ENCODE measurements at places on chromosomes 6 and 20.

DNA sequence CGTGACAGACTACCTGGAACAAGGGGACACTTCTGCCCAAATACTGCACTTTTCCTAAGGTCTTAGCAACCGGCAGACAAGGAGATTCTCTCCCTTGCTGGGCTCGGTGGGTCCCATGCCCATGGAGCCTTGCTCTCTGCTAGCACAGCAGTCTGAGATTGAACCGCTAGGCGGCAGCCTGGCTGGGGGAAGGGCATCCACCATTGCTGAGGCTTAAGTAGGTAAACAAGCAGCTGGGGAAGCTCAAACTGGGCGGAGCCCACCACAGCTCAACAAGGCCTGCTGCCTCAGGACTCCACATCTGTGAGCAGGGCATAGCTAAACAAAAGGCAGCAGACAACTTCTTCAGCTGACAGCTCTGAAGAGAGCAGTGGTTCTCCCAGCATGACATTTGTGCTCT is 87.8 kb upstream of the ASCC3 start:
- no peak for DNase-seq

GRCh38 chr6:41780551-41781365 is at the start of gene PRICKLE4:
Gene PRICKLE4 (plus strand): TSS chr6:41780782. CDS start chr6:41783474, 2,692 bp downstream.
- DNase-seq, result no peak

DNA sequence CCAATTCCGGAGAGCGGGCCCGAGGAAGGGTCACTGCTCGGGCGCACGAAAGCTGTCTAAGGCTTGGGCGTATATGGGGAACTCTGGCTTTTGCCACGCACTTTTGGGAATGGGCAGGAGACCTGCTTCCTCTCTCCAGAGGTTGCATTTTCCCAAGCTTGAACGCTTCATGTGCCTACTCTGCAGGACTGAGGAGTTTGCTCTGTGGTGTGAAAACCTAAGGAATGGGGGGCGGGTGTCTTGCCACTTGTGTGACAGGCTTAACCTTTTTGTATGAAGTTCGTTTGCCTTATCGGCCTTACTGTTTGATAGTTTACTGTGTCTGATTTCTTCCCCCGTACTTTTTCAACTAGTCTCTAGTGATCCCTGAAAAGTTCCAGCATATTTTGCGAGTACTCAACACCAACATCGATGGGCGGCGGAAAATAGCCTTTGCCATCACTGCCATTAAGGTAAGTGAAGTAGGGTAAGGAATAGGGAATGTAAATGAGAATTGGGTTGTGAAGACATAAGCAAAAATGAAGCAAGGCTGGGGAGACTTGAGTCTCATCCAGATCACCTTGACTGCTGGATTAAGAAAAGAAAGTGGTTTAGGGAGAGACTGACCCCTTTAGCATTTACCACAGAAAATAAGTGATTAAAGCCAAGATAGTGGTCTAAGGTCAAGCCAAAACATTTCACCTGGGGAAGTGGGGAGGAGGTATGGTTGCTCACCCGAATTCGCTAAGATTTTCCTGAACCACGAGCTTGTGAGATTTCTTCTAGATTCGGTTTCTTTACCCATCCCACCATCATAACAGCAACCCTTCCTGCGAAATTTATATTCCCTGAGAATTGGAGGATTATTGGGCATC is 627 bp downstream of the RPS18 start:
- no peak for DNase-seq

- DNase-seq, result no peak
Measured at GRCh38 chr20:3927486-3928291, 38.5 kb downstream of the PANK2 start.

GRCh38 chr6:2124260-2124709 is 121.1 kb downstream of the GMDS start:
- no peak for DNase-seq

- DNase-seq, result no peak
Measured at GRCh38 chr20:59027741-59028320, 4.3 kb downstream of the ATP5F1E start.

DNA sequence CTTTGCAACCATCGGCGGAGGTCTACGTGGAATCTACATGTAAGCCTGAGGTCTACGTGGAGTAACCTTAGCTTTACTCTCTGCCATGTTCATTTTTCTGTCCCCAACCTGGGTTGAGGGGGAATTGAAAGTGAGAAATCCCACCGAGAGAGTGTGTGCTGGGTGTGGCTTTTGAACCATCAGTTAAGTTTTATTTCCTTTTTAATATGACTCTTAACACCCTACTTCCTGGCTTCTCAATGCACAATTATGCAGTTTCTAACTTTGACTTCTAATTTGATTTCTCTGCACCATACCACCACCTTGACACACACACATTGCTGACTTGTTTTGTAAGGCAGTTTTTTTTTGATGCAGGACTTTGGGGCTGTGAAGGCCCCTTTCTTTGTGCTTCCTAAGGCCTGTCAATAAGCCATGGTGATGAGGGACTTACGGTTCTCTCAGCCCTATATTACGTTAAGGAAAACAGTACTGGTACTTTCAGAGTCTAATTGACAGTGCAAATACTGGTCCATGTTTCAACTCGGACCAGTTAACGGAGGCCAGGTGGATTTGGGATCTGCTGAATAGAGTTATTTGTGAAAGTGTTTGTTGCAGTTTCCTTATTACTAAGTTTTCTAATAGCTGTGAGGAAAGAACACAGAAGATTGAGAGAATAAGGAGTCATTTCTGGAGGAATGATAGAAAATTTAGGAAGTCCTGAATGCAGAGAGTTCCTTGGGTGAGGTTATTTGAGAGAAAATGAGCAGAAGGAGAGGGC is 206.5 kb downstream of the JARID2 start:
- no peak for DNase-seq

DNA sequence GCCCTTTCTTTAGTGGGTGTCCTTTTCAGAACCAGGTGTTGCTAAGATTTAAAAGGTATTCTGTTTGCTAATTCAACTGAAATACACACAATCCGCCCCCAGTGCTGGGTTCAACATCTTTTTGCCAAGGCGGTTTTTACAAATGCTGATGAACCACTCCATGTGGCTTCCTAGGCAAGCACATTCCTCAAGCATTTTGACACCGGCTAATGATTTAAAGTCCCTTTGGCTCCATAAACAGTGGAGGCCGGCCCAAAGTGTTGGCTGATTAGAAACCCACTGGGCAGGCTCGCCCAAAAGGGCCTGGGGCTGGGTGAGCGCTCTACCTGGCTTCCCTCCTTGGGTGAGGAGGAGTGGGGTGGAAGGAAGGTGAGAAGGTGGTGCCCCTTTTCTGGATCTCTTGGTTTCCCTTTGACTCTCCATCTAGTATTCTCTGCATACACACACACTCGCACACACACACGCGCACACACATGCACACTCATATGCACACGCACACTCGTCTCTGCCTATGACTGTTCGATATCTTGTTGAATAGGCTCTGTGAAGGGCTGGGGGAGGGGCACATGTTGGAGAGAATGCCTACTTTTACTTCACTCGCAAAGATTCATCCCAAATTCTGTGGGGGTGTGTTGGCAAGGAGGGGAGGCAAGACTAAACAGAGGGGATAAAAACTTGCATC is 66.7 kb upstream of the ARMC2 start:
- DNase-seq, result no peak

DNA sequence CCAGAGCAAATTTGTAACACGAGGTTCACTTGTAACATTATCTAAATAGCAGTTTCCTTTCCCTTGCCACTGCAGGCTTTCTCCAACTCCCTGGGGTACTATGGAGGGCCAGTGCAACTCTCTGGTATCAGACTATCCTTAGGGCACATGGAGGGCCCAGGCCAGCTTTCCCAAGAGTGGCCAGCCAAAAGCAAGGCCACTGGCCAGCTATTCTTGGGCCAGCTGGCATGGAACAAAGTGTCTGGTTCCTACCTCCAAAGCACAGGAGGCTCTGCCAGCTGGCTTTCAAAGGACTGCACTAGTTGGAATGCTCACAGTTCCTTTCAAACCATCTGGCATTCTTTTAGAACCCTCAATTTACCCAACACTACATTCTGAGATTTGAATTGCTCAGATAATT is 8.7 kb downstream of the RNF24 start:
- DNase-seq, result no peak

DNA sequence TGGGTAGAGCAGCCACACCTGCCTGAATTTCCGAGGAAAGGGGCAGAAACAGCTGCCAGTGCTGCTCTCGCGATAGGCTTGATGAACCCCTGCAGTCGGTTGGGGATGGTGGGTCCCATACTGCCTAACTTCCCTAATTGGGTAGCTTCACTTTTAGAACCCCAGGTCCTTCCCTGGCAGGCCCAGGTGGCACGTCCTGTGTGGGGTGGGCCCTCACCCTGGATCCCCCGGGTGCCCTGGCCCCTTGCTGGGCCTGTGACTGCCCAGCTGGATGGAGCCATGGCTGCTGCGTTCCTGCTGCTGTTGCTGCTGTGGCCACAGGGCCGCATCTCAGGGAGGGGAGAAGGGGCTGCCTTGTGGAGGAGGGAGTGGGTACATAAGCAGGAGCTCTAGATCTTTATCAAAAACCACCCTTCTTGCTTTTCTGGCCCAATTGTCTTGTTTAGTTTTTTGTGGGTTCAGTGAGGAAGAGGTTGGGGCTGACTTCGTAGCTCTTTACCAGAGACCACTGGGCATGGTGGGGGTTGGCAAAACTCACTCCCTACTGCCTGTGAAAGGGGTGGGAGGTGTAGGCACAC is 19.2 kb downstream of the TREML4 start:
- no peak for DNase-seq

DNA sequence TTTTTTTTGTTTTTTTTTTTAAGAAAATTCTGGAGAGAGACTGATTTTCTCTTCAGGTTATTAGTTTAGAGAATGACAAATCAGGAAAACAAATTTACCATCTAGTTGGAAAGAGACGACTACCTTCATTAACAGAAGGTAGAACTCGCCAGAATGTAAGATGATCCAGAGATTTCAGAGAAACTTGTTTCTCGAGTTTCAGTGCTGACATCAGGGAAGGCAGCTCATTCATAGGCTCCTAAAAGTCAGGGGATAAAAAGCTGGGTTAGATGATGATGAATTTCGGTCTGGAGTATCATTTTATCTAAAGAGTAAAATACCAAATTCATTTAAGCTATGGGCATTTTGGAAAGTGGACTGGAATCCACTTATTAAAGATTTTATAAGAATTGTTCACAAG is 27.9 kb downstream of the ZNF334 start:
- DNase-seq, result no peak

DNA sequence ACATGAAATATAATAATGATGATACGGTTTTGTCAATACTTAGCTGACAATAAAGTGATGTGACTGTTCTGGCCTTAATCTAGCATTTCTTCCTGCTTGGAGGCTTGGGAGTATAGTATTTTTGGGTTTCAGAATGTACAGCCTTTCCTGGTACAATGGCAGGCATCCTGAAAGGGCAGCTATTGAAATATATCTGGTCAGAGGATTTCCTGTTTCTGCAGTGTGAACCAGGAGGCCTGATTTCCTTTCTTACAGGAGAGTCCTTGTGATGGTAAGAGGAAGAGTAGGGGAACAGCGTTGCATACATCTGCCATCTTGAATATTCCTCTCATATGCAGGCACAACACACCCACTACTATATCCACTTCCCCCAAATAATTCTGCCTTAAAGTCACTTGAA is 93.7 kb downstream of the MYO6 start:
- DNase-seq, result no peak
